ENCODE measurements at places on chromosomes 4 and X.

- no peak for DNase-seq
Observed at GRCh38 chr4:102218656-102219055, 126.6 kb downstream of the SLC39A8 start.

- DNase-seq, result peak; percentile 7
Observed at GRCh38 chr4:111618908-111619307, 526.3 kb upstream of the FAM241A start.

DNA sequence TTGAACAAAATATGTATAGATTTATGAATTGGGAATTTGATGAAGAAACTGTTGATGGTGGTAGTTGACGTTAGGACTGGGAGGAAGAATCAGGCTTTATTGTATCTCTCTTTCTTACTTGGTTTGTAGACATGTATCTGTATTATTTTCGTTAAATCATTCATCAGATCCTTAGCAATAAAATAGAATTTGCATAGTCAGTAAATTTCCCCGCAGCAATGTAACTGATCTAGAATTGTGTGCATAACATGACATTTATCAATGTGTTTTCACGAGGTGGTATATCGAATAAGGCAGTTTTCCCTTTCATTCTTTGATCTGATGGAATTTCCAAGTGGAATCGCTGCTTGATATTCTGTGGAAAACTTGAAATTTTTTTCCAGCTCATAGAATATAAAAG is 308.8 kb downstream of the SPRY1 start:
- no peak for DNase-seq

GRCh38 chrX:110167952-110168451 is 149.9 kb downstream of the AMMECR1 start:
- DNase-seq, result peak; percentile 38

- peak; percentile 25 for DNase-seq
Observed at GRCh38 chr4:60780874-60781273, 419.3 kb upstream of the ADGRL3 start.

DNA sequence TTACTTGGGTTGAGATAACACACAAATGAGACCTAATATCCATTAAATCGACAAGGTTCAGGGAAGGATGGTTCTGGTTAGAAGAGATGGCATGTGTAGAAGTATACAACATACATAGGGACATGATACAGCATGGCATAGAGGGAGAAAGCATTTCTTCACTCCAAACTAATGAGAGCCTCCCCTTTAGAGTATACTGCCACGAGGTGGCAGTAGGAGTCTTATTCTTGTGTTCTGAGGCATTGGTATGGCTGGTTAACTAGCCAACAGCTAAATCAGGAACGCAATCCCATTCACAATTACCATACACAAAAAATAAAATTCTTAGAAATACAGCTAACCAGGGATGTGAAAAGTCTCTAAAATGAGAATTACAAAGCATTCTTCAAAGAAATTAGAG is 29.1 kb upstream of the TRO start:
- DNase-seq, result peak; percentile 29

- no peak for DNase-seq
Observed at GRCh38 chrX:63740382-63740781, 44.6 kb downstream of the ARHGEF9 start.
